ENCODE measurements at places on chromosomes 5 and 9.

DNA sequence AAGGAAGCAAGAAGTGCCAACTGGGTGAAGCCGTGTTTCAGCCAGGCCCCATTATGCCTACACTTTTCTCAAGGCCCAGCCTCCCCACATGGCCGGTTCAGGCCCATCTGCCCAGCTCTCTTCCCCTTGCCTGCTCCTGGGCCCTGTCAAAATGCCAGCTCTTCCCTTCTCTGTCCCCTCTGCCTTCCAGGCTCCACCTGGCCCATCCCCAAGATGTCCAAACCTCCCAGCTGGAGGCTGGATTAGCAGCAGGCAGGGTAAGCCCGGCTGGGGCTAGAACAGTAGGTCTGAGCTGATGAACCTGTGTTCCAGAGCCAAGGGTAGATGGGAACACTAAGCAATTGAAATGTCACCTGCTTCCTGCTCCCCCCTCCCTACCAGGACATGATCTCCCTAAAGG lies 64.1 kb upstream of the HSPA9 start:
- no peak for DNase-seq

GRCh38 chr9:113887436-113887835 lies 11.3 kb downstream of the ZNF618 start:
- no peak for DNase-seq

- no peak for DNase-seq
Observed at GRCh38 chr5:136686192-136686872, 321.0 kb upstream of the TRPC7 start.

GRCh38 chr5:45189481-45189880 lies 380.7 kb downstream of the MRPS30 start:
- DNase-seq: no peak

- no peak for DNase-seq
Observed at GRCh38 chr9:21381448-21382339, 3.5 kb downstream of the IFNA2 start.

DNA sequence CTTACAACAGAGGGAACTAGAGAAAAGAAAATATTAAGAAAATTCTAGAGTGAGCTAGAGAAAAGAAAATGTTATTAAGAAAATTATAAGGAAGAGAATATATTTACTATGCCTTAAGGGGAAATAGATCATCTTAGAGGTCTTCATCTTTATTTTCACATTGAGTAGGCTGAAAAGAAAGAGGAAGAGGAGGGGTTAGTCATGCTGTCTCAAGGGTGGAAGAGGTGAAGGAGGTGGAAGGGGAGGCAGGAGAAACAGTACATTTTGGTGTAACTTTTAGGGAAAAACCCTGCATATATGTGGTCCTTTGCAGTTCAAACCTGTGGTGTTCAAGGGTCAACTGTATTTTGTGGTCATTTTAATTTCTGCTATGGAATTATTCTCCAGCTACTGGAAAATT lies 46.6 kb downstream of the PPIP5K2 start:
- DNase-seq: no peak

- no peak for DNase-seq
Observed at GRCh38 chr9:86591472-86591871, 237.3 kb upstream of the TUT7 start.

GRCh38 chr5:60803712-60804111 lies 40.4 kb downstream of the ELOVL7 start:
- no peak for DNase-seq

GRCh38 chr9:34671307-34671706 lies 8.8 kb upstream of the CCL27 start:
- DNase-seq: no peak

GRCh38 chr5:121819682-121820261 lies 31.9 kb upstream of the FTMT start:
- no peak for DNase-seq

- no peak for DNase-seq
Observed at GRCh38 chr9:129888293-129889121, 53.2 kb downstream of the USP20 start.
